A673 (cell line): ENCODE measurements at places on chromosomes 1 and 21. TPM values are rescaled to one million over a fixed set of nuclear protein-coding genes. Genes with fewer than 3 reads are reported as not detected.

- no peak overlapping the region for H3K4me3 ChIP-seq
- H3K4me1 ChIP-seq, result peaks cover 47% of the 10 kb centered on the region
- DNase-seq, result no peak
- H3K27me3 ChIP-seq, result no peaks in the 10 kb centered on the region
- no peak overlapping the region for H3K27ac ChIP-seq
- H3K36me3 ChIP-seq, result peaks cover 23% of the 10 kb centered on the region
Measured at GRCh38 chr1:201788296-201788695, 40.7 kb upstream of the IPO9 start.

- H3K27ac ChIP-seq, result no peak overlapping the region
- H3K27me3 ChIP-seq, result peaks cover 12% of the 10 kb centered on the region
- DNase-seq, result no peak
- H3K4me1 ChIP-seq, result no peaks in the 10 kb centered on the region
- no peaks in the 10 kb centered on the region for H3K36me3 ChIP-seq
- H3K4me3 ChIP-seq, result no peak overlapping the region
Measured at GRCh38 chr1:76784502-76784901, 82.8 kb upstream of the ST6GALNAC5 start.

- no peak overlapping the region for H3K27ac ChIP-seq
- no peak overlapping the region for H3K4me3 ChIP-seq
- DNase-seq, result peak; percentile 82
- no peaks in the 10 kb centered on the region for H3K36me3 ChIP-seq
Measured at GRCh38 chr1:218521414-218522169, 176.5 kb downstream of the TGFB2 start.

DNA sequence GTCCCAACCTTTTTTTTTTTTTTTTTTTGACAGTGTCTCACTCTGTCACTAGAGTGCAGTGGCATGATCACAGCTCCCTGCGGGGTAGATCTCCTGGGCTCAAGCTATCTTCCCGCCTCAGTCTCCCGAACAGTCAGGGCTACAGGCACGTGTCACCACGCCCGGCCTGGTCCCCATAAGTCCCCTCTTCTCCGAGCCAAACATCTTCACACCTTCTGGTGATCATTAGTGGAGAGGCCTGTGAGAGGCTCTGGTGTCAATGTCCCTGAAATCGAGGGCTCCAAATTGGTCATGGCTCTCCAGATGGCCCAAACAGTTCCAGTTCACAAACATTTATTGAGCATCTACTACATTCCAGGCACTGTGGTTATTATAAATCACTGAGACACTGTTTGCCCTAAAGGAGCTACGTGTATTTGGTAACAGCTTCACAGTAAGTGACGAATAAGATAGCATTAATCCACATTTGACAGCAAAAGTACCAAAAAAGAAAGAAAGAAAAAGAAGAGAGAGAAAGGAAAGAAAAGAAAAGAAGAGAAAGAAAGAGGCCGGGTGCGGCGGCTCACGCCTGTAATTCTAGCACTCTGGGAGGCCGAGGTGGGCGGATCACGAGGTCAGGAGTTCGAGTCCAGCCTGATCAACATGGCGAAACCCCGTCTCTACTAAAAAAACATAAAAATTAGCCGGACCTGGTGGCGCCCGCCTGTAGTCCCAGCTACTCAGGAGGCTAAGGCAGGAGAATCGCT lies 867 bp upstream of the TIMM17A start:
- H3K4me1 ChIP-seq, result peaks cover 4% of the 10 kb centered on the region
- H3K27me3 ChIP-seq, result no peaks in the 10 kb centered on the region
- no peak for DNase-seq
- peak overlapping the region; percentile 80 for H3K4me3 ChIP-seq
- H3K27ac ChIP-seq, result peak overlapping the region; percentile 84

DNA sequence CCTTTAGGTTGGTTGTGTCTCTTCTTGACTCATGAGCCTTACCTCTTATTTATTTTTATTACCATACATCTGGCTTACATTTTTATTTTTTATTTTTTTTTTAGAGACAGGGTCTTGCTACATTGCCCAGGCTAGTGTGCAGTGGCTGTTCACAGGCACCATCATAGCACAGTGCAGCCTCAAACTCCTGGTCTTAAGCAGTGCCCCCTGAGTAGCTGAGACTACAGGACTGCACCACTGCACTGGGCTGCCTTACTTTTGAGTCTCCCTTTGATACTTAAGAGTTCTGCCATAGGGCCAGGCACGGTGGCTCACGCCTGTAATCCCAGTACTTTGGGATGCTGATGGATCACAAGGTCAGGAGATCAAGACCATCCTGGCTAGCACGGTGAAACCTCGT lies 76.4 kb upstream of the MACF1 start:
- H3K27me3 ChIP-seq, result no peaks in the 10 kb centered on the region
- DNase-seq, result no peak
- H3K4me3 ChIP-seq, result no peak overlapping the region
- no peaks in the 10 kb centered on the region for H3K36me3 ChIP-seq

DNA sequence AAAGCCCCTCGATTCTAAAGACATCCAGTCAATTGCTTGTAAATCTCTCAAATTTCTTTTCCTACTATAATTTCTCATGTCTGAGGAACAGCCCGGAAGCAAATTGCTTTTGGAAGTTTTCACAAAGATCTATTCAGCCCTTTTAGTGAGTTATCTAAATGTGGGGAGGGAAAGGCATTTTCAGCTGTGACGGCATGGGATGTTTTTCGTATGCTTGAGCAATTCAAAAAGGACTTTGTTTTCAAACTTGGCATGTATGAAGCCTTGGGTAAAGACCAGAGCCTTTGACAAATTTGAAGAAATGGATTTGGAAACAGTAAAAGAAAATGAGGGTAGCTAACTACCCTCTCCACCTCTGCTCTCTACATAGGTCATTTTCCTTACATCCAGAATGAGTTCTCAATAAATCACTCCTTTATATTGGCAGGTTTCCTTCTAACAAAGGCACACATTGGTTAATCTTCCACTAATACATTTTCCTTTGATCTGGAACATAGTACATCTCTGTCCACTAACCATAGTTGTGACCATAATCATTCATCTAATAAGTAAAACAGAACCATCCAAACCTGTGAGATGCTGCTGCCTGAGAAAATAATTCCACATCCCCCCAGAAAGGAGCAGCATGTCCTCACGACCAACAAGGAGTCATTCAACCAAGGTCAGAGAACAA lies 66.1 kb upstream of the ADAM30 start:
- H3K4me3 ChIP-seq, result no peak overlapping the region
- no peak overlapping the region for H3K27ac ChIP-seq
- H3K4me1 ChIP-seq, result peaks cover 13% of the 10 kb centered on the region
- DNase-seq, result no peak

DNA sequence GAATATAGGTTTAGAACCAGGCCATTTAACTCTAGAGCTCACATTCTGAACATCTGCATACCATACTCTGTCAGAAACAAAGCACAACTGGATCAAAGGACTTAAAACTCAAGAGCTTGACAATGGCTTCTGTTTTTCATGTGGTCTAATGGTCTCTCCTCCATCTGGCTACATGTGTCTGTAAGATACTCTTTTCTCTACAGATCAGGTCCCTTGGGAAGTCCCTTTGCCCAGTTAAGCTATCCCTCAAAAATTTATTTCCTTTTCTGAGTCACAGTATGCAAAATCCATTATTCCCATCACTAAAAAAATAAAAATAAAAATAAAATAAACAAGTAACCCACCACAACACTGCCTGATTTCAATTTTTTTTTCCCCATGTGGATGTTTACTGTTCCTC lies 357.0 kb upstream of the PRMT6 start:
- no peaks in the 10 kb centered on the region for H3K27me3 ChIP-seq
- H3K36me3 ChIP-seq, result no peaks in the 10 kb centered on the region
- no peak overlapping the region for H3K4me3 ChIP-seq
- no peaks in the 10 kb centered on the region for H3K4me1 ChIP-seq
- H3K27ac ChIP-seq, result no peak overlapping the region

GRCh38 chr1:194755241-194755994 lies 1569.0 kb upstream of the B3GALT2 start:
- no peaks in the 10 kb centered on the region for H3K27me3 ChIP-seq
- no peak overlapping the region for H3K4me3 ChIP-seq
- DNase-seq, result peak; percentile 28

DNA sequence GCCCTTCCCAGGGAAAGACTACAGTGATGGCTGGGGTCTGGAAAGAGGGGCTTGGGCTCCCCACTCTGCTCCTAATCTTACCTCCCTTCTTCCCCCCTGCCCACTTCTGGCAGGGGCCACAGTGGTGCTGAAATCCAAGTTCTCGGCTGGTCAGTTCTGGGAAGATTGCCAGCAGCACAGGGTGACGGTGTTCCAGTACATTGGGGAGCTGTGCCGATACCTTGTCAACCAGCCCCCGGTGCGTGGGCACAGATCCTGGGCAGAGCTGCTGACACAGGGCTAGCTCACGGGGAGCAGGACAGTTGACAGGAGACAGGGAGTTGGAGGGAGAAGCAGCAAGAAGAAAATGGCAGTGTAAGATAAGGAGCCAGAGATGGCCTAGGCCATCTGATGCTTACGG lies 2.4 kb downstream of the SLC27A3 start:
- peaks cover 4% of the 10 kb centered on the region for H3K36me3 ChIP-seq
- H3K27me3 ChIP-seq, result no peaks in the 10 kb centered on the region
- H3K27ac ChIP-seq, result no peak overlapping the region
- no peak overlapping the region for H3K4me3 ChIP-seq

- peak overlapping the region; percentile 93 for H3K4me3 ChIP-seq
- peaks cover 11% of the 10 kb centered on the region for H3K36me3 ChIP-seq
- H3K27me3 ChIP-seq, result no peaks in the 10 kb centered on the region
- DNase-seq, result peak; percentile 29
Measured at GRCh38 chr21:36321325-36322082, 1.5 kb downstream of the MORC3 start.

EPHB2 gene
- total RNA-seq, result 10.4 and 12.3 TPM in 2 replicates

HSD17B7 gene
- total RNA-seq, result 49.4 and 55.6 TPM in 2 replicates

FAAH gene
- 3.2 and 3.4 TPM in 2 replicates for total RNA-seq
